ENCODE measurements at places on chromosomes 2 and 18. TPM values are rescaled to one million over a fixed set of nuclear protein-coding genes. Genes with fewer than 3 reads are reported as not detected.
A peak's percentile ranks its signal among the peaks of the same experiment; 100 is the strongest.

DNA sequence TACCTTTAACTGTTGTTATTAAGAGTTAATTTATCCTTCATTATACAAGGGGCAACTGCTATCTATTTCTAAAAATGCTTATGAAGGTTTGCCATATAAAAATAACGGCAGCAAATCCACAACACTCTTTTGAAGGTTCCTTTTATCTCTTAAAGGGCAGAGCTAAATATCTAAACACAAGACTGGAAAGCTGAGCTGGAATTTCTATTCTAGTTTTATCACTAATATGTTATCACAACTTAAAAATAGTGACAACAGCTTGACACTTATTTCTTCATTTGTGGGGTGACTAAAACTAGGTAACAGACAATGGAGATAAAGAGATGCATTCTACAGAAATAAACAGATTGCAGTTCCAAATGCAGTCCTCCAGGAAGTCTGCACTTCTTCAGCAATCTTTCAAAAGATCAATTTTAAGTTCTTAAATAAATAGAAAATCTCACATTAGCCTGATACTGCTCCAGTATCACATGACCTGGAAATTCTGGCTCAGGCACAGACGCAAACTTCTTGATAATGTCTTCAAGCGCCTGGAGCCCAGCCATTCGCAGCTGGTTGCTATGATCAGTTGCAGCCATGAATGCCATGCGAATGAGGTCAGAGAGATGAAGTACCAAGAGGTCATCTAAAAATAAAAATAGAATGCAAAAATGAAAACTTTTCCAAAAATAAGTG is 54.0 kb upstream of the STRN start:
- peaks cover 1% of the 10 kb centered on the region for H3K27me3 ChIP-seq
- no peak overlapping the region for H3K27ac ChIP-seq
- H3K4me1 ChIP-seq = peaks cover 14% of the 10 kb centered on the region
- no peak overlapping the region for H3K4me3 ChIP-seq
- peaks cover 13% of the 10 kb centered on the region for H3K36me3 ChIP-seq
- no peak for DNase-seq

DNA sequence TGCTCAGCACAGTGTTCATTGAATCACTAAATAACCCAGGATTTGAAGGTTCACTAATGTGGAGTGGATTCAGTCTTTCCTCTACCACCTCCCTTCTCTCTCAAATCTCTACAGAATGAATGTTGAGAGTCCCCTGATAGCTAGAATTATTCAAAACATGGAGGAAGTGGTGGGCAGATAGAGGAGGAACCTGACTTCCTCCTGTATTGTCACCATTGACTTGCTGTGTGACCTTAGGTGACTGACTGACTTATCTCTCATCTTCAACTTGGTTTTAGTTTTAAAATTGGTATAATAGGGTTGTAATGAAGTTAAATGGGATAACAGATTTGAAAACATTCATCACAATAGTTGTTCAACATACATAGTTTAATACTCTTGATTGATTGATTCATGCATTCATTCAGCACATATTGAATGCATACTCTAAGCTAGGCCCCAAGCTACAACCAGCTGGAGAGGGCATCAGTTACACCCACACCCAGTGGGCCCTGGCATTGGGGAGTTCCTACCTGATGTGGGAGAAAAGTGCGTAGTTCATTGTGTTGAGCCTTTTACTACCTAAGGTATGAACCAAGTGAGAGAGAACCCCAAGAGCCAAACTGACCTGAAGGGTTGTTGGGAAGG is 96.0 kb downstream of the WDR7 start:
- H3K4me1 ChIP-seq = peaks cover 8% of the 10 kb centered on the region
- H3K27ac ChIP-seq = no peak overlapping the region
- H3K36me3 ChIP-seq = no peaks in the 10 kb centered on the region
- DNase-seq = no peak

- H3K27me3 ChIP-seq = peaks cover 9% of the 10 kb centered on the region
- H3K4me1 ChIP-seq = peaks cover 18% of the 10 kb centered on the region
- no peak for DNase-seq
- peaks cover 4% of the 10 kb centered on the region for H3K36me3 ChIP-seq
These were observed 3.8 kb upstream of the ATP8B1 start for GRCh38 chr18:57806978-57807285.

DNA sequence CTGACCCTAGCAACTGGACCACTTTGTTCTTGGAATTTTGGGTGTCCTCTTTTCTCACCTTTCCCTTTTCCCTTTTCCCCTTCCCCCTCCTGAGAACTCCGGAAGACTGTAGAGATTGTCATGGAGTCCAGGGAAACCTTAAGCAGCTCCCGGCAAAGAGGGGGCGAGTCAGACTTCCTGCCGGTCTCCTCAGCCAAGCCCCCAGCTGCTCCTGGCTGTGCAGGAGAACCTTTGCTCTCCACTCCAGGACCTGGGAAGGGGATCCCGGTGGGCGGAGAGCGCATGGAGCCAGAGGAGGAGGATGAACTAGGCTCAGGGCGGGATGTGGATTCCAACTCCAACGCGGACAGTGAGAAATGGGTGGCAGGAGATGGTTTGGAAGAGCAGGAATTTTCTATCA is 20.5 kb downstream of the SETBP1 start:
- peak overlapping the region; percentile 89 for H3K27ac ChIP-seq
- peak overlapping the region; percentile 86 for H3K4me3 ChIP-seq
- peaks cover 50% of the 10 kb centered on the region for H3K4me1 ChIP-seq
- H3K36me3 ChIP-seq = peaks cover 38% of the 10 kb centered on the region
- H3K27me3 ChIP-seq = peaks cover 3% of the 10 kb centered on the region

DNA sequence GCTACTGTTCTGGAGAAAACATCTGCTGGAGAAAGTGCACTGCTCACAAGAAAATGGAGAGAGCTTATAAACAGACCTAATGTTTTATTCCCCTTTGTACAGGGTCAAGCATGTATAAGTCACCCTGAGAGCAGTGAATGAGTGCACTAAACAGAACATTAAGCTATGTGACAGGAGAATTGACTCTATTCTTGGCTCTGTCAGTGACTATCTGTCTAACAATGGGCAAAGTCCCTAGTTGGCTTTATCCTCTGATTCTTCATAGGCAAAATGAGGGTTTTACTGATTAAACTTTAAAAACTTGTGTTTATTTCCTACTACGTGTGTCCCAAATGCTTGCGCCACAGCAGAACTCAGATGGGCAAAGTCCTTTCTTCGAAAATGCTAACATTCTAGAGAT is 655.1 kb upstream of the SLC39A10 start:
- no peak overlapping the region for H3K4me3 ChIP-seq
- no peak overlapping the region for H3K27ac ChIP-seq
- peaks cover 2% of the 10 kb centered on the region for H3K4me1 ChIP-seq
- DNase-seq = no peak

DNA sequence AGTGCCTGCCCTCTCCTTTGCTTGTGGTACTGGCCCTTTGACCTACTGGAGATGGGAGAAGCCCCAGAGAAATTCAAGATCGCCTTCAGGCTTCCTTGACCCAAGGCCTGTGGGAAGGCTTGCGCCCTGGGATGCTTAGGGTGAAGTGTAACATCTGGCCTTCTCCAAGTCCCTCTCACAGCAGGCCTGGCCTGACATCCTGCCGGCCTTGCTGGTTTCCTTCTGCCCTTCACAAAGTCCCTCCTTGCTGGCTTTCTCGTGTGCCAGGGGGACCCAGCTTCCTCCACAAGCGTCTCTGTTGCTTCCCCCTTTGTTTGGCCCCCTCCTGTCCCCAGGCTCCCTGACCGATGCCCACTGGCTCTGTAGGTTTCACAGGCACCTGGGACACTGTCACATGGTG is 26.4 kb downstream of the TCF7L1 start:
- peaks cover 21% of the 10 kb centered on the region for H3K36me3 ChIP-seq
- DNase-seq = no peak
- H3K4me3 ChIP-seq = peak overlapping the region; percentile 28

- H3K27me3 ChIP-seq = peaks cover 24% of the 10 kb centered on the region
- DNase-seq = no peak
- peaks cover 4% of the 10 kb centered on the region for H3K36me3 ChIP-seq
These were observed 10.8 kb downstream of the GBX2 start for GRCh38 chr2:236157366-236157765.

DNA sequence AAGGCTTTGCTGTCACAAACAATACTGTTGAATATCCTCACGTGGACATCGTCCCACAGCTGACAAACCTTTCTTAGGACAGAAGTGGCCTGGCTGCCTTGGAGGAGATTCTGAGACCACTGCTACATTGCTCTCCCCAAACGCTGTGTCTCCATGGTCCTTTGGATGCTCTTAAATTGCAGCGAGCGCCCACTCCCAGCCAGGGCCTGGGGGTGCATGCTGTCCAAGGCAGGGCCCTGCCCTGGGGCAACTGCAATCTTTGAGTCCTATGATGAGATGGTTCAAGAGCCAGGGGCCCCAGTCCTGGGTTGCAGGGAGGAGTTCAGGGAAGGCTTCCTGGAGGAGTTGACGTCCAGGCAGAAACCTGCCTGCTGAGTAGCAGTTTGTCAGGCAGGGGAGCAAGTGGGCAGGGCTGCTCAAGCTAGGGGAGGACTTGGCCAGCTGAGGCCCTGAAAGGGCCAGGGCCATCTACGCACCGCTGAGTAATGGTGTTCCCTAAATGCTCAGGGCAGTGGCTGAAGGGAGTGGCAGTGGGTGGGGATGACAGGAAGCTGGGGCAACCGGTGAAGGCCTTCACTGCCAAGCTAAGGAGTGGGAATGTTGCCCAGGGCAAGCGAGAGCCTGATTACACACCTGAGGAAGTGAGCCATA is 10.8 kb upstream of the SDC1 start:
- H3K27ac ChIP-seq = no peak overlapping the region
- H3K4me3 ChIP-seq = no peak overlapping the region
- no peaks in the 10 kb centered on the region for H3K36me3 ChIP-seq
- peaks cover 1% of the 10 kb centered on the region for H3K27me3 ChIP-seq
- peaks cover 9% of the 10 kb centered on the region for H3K4me1 ChIP-seq

DNA sequence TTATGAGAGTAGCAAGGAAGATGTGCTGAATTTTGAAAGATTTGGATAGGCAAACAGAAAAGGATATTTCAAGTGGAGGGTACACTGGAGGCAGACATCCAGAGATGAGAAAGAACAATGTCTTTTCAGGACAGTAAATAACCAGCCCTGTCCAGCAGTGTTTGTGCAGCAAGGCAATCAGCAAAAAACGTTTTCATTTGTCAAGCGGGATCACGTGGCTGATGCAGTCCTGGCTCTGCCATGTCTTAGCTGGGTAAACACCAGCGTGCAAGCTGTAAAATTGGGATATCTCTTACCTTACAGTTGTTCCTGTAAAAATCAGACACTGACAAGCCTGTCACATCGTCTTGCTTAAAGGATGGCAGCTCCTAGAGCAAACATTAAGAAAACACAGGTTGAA is 67.8 kb downstream of the CWC22 start:
- no peak for DNase-seq
- H3K27ac ChIP-seq = no peak overlapping the region
- H3K27me3 ChIP-seq = peaks cover 2% of the 10 kb centered on the region
- H3K36me3 ChIP-seq = no peaks in the 10 kb centered on the region
- peaks cover 6% of the 10 kb centered on the region for H3K4me1 ChIP-seq

DNA sequence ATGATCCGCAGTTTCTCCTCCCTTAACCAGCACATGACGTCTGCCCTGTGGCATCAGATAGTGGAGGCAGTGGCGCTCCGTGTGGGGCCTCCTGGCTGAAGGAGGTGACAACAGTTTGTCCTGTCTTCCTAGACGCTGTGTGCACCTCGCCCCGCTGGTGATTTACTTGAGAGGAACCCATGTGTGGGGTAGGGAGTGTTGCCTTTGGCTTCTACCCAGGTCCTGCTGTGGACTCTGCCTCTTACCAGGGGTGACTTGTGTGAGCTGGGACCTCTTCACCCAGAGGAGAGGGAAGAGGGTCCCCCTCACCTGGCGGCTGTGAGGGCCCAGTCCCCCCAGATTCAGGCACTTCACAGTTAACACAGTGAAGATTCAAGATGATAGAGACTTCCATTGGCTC is 77.6 kb downstream of the TMEM18 start:
- H3K27ac ChIP-seq = no peak overlapping the region
- H3K4me1 ChIP-seq = peaks cover 3% of the 10 kb centered on the region
- peaks cover 2% of the 10 kb centered on the region for H3K27me3 ChIP-seq
- DNase-seq = no peak
- no peak overlapping the region for H3K4me3 ChIP-seq
- no peaks in the 10 kb centered on the region for H3K36me3 ChIP-seq

- H3K36me3 ChIP-seq = peaks cover 5% of the 10 kb centered on the region
- peaks cover 16% of the 10 kb centered on the region for H3K4me1 ChIP-seq
- DNase-seq = no peak
- H3K27me3 ChIP-seq = peaks cover 10% of the 10 kb centered on the region
- no peak overlapping the region for H3K27ac ChIP-seq
These were observed 40.2 kb downstream of the MBP start for GRCh38 chr18:77092104-77093066.

- H3K4me1 ChIP-seq = peaks cover 26% of the 10 kb centered on the region
- H3K36me3 ChIP-seq = peaks cover 6% of the 10 kb centered on the region
- no peak overlapping the region for H3K27ac ChIP-seq
- H3K27me3 ChIP-seq = peaks cover 6% of the 10 kb centered on the region
These were observed 96.1 kb downstream of the HDAC4 start for GRCh38 chr2:239304533-239305221.

- no peaks in the 10 kb centered on the region for H3K4me1 ChIP-seq
- no peak for DNase-seq
- H3K4me3 ChIP-seq = no peak overlapping the region
- H3K36me3 ChIP-seq = no peaks in the 10 kb centered on the region
These were observed 171.3 kb upstream of the OSR1 start for GRCh38 chr2:19529677-19530076.

GRCh38 chr2:237475704-237476141 is 11.3 kb upstream of the MLPH start:
- peaks cover 15% of the 10 kb centered on the region for H3K4me1 ChIP-seq
- H3K27me3 ChIP-seq = no peaks in the 10 kb centered on the region
- peak overlapping the region; percentile 69 for H3K27ac ChIP-seq
- H3K4me3 ChIP-seq = peak overlapping the region; percentile 84

DNA sequence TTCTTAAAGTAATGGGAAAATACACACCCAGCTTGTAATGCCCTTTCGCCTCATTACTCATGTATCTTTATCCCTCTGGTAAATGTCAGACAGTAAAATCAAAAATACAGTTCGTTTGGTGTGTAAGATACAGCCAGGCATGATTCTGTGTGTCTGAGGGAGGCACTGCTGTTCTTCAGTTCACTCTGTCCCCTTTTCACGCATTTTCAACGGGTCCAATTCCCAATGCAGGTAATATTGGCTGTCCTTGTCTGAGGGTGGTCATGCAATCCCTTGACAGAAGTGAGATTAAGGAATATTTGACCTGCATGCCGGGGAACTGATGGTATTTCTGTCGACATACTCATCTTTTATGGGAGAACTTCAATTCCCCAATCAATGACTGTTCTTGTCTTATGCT is 587.2 kb upstream of the NXPH2 start:
- no peaks in the 10 kb centered on the region for H3K4me1 ChIP-seq
- H3K27ac ChIP-seq = no peak overlapping the region
- no peak overlapping the region for H3K4me3 ChIP-seq
- no peak for DNase-seq

DNA sequence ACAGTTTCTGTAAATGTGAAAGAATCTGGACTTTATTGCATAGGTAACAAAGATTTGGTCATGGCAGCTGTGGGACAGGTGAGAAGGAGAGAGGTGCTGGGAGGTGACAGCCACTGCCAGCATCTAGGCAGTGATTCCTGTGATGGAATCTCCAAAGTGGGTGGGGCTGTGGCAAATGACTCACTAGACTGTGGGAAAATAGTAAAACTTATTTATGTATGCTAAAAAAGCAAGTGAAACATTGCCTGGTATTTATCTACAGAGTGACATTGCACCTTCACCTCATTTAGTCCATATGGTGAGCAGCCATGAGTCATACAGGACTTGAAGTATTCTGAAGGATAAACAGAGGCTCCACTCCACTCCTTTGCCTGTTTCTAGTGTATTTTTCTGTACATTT is 145.3 kb upstream of the MEX3C start:
- no peak overlapping the region for H3K27ac ChIP-seq
- DNase-seq = no peak
- H3K27me3 ChIP-seq = no peaks in the 10 kb centered on the region
- no peak overlapping the region for H3K4me3 ChIP-seq
- H3K36me3 ChIP-seq = no peaks in the 10 kb centered on the region

MSTN gene
- total RNA-seq = 0.13 TPM

DBI gene
- total RNA-seq = 180 TPM

PUS10 gene
- 8.5 TPM for total RNA-seq

HSPE1 gene
- 73.6 TPM for total RNA-seq

HOXD11 gene
- not detected for total RNA-seq
